Activated naive CD8-positive, alpha-beta T cell treated with anti-CD3 and anti-CD28 coated beads for 36 hours (primary cell): ENCODE measurements at places on chromosomes 6 and 20. TPM values are rescaled to one million over a fixed set of nuclear protein-coding genes. Genes with fewer than 3 reads are reported as not detected.

GRCh38 chr6:34154668-34155447, 9.0 kb upstream of the GRM4 start:
- peak; percentile 76 for DNase-seq

DNA sequence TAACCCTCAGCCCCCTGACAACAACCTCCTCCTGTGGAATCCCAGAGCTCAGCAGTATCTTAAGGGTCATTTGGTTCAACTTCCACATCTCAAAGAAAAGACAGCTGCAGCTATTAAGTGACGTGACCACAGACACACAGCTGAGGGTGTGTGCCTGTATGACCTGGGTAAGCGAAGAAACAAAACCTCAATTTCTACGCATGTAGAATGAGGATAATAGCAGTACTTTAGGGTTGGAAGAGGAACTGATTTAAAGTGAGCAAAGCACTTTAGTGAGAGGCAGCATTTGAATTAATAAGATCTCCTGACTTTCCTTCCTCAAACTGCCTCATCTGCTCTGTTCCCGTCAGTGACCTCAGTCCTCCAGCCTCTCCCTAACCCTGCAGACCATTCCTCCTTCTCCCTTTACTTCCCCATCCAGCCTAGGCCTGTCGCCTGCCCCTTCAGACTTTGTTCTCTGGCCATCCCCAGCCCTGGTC, 6.8 kb upstream of the ARMC2 start:
- DNase-seq: no peak

DNA sequence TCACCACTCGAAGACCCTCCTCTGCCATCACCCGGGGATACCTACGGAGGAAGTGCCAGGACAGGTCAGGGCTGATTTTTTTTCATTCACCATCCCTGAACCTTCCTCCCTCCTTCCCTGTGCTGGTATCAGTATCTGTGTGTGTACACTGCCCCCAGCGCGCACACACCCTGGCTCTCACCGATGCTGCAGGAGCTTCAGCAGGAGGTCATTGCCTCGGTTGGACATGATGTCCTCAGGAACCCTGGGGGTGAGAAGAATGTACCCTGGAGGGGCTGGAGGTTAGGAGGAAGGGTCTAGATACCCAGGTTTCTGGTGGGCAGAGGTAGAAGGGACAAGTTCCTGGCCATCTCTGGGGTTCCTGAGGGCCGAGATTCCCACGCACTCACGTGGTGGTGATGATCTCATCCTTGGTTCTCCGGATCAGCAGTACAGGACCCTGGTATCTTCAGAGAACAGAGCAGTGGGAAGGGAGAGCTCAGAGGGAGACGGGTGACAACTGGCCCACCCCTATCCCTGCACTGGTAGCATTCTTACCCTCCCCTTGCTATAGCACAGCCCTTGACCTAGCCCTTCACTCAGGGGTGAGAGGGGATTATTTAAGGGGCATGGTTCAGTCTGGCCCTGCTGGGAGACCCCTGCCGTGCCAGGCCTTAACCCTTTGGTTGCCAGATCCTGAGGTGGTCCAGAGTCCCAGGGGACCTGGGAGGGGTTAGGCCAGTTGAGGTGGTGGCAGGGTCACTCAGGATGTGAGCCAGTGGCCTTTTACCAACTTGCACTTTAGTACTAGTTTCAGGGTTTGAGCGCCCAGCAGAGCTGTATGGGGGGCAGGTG, 7.2 kb upstream of the LY6G5C start:
- DNase-seq: no peak

- peak; percentile 61 for DNase-seq
Observed at GRCh38 chr6:164039954-164040375, 625.4 kb downstream of the QKI start.

Gene BEND3
- total RNA-seq: 8.6 TPM

Gene ERVFRD-1
- total RNA-seq: not detected

Gene SLC18B1
- 10.8 TPM for total RNA-seq
